Cerebellar nuclear complex (tissue), 1 donor: ENCODE measurements at places on chromosomes 2 and 18.

DNA sequence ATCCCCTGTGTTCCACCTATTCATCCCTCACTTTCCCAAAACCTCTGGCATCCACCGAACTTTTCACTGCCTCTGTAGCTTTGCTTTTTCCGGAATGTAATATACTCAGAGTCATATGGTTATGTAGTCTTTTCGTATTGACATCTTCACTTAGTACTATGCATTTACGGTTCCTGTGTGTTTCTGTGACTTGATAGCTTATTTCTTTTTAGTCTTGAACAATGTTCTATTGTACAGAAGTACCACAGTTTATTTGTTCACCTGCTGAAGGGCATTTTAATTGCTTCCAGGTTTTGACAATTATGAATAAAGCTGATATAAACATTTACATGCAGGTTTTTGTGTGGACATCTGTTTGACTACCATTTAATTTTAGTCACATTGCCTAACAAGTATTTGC is 154.7 kb upstream of the DOK6 start:
- DNase-seq, result no peak

GRCh38 chr2:105903051-105903674 is 158.5 kb downstream of the NCK2 start:
- no peak for DNase-seq

GRCh38 chr2:205199165-205199850 is 483.0 kb upstream of the NRP2 start:
- no peak for DNase-seq

DNA sequence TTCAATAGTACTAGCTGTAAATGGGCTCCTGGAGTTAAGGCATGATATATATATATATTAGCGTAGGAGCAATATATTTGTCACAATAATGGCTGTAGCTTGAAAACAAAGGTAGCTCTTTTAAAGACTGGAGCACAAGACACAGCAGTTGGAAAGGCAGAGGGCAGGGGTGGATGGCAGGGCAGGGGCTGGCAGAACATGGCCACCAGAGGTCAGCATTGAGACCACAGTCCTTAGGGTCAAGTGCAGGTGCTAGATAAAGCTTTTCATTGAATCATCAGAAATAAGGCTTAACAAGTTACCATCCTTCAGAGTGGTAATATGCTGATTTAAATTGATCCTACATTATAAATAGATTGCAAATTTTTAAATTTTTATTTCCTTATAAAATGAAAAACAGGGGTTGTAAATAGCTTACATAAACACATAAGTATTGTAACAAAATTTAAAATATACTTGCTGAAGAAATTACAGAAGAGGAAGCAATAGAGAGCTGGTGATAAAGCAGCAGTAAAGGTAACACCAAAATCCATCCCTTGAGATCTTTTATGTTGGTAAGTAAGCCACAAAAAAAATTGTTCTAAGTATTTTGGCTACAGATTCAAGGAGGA is 161.2 kb upstream of the PIEZO2 start:
- no peak for DNase-seq

DNA sequence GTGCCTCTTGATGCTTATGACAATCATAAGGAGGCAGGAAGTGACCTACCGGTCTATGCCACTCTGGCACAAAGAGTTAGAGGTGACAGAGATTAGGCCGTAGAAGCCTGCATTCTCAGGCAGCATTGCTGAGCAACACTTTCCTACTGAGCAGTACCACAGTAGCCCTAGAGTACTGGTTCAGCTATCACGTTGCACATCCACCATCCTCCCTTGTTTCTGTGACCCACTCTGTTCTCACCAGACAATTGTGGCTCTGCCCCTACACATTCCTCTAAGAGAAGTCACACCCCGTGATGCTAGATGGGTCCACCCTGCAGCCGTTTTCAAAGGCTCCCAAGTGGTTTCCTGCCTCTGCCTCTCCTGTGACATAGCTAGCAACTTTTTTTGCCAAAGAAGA is 22.6 kb upstream of the SUCLG1 start:
- no peak for DNase-seq
